ENCODE measurements at places on chromosomes 1 and 21. TPM values are rescaled to one million over a fixed set of nuclear protein-coding genes. Genes with fewer than 3 reads are reported as not detected.

DNA sequence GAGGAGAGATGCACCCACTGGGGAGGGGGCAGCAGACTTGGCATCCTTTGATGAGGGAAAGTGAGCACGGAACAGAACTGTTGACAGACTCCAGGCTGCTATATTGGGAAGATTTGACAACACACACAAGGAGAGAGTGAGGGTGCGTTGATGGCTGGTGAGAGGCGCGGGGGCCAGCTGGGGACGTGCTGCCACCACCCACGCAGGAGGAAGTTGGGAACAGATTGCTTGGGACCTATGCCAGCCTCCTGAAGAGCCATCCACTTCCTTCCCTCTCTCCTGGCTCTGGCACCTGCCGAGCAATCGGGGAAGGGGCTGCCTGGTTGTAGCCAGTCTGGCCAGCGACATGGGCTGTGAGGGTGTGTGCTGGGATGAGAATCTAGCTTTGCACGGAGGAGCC, 223.7 kb upstream of the CSF3R start:
- no peak overlapping the region for H3K27ac ChIP-seq
- no peaks in the 10 kb centered on the region for H3K4me1 ChIP-seq
- H3K27me3 ChIP-seq: peaks cover 37% of the 10 kb centered on the region
- no peak overlapping the region for H3K4me3 ChIP-seq

DNA sequence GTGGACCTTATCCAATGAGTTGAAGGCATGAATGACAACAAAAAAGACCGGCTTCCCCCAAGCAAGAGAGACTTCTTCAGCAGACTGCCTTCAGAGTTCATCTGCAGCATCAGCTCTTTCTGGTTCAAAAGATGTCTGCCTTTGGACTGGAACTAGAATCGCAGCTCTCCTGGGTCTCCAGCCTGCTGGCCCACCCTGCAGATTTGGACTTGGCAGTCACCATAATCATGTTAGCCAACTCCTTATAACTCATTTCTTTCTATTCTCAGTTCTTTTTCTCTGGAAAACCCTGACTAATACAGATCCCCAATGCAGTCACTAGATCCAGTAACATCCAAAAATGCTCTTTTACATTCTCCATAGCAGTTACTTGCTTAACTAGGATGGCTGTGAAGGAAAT, 89.2 kb upstream of the MARK1 start:
- no peaks in the 10 kb centered on the region for H3K36me3 ChIP-seq
- DNase-seq: no peak

DNA sequence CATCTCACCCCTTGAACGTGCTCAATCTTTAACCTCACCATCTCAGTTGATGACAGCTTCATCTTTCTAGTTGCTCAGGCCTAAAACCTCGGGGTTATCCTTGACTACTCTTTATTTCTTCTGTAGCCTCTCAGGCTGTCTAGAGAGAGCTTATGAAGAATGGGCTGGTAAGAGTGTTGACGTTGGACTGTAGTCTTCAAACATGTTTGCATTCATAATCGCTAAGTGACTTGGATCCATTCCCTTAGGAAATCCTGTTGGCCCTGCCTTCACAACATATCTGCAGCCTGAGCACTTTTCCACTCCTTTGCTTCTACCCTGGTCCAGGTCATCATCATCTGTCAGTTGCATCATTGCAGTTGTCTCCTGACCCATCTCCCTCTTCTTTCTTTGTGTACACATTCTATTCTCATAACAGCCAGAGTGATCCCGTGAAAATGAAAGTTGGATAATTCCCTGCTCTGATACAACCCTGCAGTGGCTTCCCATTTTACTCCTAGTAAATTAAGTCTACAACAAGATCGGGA, 10.5 kb downstream of the UCK2 start:
- no peak overlapping the region for H3K4me3 ChIP-seq
- H3K27ac ChIP-seq: no peak overlapping the region
- peaks cover 48% of the 10 kb centered on the region for H3K4me1 ChIP-seq
- peaks cover 8% of the 10 kb centered on the region for H3K36me3 ChIP-seq
- DNase-seq: no peak

DNA sequence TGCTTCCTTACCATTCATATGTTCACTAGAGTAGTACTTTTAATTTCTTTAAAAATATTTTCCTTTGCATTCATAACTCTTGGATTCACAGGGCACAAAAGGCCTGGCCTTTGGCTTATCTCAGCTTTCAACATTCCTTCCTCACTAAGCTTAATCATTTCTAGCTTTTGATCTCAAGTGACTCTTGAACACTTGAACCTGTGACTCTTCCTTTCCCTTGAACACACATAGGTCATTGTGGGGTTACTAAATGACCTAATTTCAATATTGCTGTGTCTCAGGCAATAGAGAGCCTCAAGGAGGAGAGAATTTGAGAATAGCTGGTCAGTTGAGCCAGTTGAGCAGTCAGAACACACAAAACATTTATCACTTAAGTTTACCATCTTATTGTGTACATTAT, 49.9 kb downstream of the COL11A1 start:
- DNase-seq: no peak
- peaks cover 22% of the 10 kb centered on the region for H3K27me3 ChIP-seq
- H3K36me3 ChIP-seq: no peaks in the 10 kb centered on the region
- H3K4me3 ChIP-seq: no peak overlapping the region

FAM151A gene
- total RNA-seq: not detected

DNA sequence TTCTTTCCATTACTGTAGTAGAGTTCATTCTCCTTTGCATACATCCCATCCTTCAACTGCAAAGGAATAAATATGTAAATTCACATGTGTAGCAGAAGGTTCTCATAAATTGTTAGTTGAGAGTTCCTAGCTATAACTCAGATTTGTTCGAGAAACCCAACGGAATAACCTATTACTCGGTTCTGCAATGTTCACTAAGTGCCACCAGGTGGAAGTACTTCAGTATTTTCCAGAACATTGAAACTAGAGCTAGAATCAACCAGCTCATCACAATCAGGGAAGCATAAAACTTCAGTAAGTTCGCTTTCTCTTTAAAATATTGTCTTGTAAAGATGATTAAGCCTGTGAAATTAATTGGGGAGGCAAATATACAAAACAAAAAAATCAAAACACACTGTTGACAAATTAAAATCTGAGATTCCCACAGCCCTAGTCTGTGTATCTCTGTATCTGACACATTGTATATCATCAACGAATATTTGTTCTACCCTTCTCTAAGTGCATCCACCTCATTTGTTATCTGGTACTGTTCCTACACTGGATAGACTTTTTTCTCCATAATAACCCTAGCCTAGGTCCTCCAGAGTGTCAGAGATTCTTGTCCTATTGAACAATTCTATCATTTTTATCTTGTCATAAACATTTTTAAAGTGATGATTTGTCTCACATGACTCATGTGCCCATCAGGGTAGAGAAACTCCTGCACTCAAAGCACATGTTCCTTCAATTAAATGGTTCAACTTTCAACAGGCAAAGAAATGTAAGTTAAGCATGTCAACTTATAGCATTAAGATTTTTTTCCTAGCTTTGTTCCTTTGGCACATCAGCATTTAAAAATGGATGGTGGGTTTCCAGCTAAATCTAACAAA, 31.9 kb downstream of the MROH9 start:
- peaks cover 10% of the 10 kb centered on the region for H3K4me1 ChIP-seq
- DNase-seq: peak; percentile 73

- H3K27me3 ChIP-seq: no peaks in the 10 kb centered on the region
- H3K4me3 ChIP-seq: no peak overlapping the region
- peaks cover 71% of the 10 kb centered on the region for H3K36me3 ChIP-seq
- H3K4me1 ChIP-seq: no peaks in the 10 kb centered on the region
- no peak overlapping the region for H3K27ac ChIP-seq
Measured at GRCh38 chr1:31266547-31266946, 26.9 kb upstream of the NKAIN1 start.

GRCh38 chr1:19029191-19030085, 73.0 kb upstream of the IFFO2 start:
- no peaks in the 10 kb centered on the region for H3K36me3 ChIP-seq
- no peak overlapping the region for H3K4me3 ChIP-seq
- peaks cover 17% of the 10 kb centered on the region for H3K4me1 ChIP-seq
- H3K27ac ChIP-seq: no peak overlapping the region

GRCh38 chr1:186983327-186983726, 154.6 kb downstream of the PLA2G4A start:
- no peak overlapping the region for H3K27ac ChIP-seq
- peaks cover 10% of the 10 kb centered on the region for H3K36me3 ChIP-seq
- H3K27me3 ChIP-seq: no peaks in the 10 kb centered on the region
- H3K4me1 ChIP-seq: no peaks in the 10 kb centered on the region
- DNase-seq: peak; percentile 56
- H3K4me3 ChIP-seq: no peak overlapping the region

DNA sequence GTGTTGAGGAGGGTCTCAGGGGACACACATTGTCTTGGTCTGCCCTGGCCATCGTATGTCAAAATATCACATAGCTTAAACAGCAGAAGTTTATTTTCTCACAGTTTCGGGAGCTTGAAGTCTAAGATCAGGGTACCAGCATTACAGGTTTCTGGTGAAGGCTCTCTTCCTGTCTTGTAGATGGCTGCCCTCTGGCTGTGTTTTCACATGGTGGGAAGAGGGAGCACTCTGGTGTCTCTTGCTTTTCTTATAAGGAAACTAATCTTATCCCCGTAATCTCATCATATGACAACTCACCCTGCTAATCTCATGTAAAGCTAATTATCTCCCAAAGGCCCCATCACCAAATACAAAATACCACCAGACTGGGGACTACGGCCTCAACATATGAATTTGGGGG, 246.9 kb upstream of the ST6GALNAC5 start:
- H3K36me3 ChIP-seq: no peaks in the 10 kb centered on the region

DNA sequence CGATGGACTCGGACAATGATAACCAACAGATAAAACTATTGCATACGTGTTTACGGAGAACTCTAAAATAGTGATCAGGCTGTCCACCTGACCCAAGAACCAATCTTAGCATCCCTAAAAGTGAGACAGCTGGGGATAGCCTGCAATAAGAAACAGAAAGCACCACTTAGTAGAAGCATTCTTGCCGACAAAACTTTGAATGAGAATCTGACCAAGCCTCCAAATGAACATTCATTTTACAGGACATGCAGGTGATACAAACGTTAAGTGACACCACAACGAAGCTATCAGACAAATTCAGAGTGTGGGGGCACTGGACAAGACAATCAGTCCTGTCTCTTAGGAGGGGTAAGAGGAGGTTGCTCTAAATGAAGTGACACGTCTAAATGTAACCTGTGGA, 1.2 kb downstream of the PSMG1 start:
- peaks cover 31% of the 10 kb centered on the region for H3K4me1 ChIP-seq
- H3K27ac ChIP-seq: peak overlapping the region; percentile 95
- no peaks in the 10 kb centered on the region for H3K27me3 ChIP-seq
- H3K36me3 ChIP-seq: peaks cover 48% of the 10 kb centered on the region
- peak overlapping the region; percentile 99 for H3K4me3 ChIP-seq

DNA sequence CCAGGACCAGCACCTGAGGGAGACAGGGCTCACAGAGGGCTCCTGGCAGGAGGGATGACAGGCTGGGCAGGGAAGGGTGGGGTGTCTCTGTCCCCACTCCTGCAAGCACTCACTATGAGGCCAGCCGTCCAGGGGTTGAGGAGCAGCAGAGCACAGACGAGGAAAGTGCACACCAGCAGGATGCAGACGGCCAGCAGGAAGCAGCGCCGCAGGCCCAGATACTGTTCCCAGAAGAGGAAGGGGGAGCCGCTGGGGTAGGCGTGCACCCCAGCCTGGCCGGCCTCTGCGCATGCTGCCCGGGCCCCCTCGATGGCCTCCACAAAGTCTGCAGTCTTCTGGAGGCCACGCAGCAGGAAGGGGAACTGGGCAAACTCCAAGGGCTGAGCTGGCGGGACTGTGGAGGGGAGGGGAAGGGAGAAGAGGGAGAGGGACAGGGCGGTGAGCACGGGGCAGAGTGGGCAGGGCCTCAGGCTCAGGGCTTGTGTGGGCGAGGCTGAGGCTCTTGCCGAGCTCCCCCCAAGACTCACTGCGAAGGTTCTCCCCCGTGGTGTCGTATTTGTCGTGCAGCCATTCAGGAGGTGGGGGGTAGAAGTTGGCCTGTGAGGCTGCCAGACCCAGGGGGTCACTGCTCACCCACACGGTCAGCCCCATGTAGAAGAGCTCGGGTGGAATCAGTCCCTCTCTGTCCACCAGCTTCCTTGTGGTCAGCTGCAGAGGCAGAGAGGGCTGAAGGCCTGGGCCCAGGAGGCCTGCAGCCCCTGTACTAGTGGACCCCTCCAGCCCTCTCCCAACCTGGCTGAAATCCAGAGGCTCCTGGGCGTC, 16.5 kb downstream of the PTCH2 start:
- peaks cover 13% of the 10 kb centered on the region for H3K36me3 ChIP-seq
- DNase-seq: no peak
- H3K4me3 ChIP-seq: no peak overlapping the region
- no peak overlapping the region for H3K27ac ChIP-seq
- H3K4me1 ChIP-seq: no peaks in the 10 kb centered on the region

DNA sequence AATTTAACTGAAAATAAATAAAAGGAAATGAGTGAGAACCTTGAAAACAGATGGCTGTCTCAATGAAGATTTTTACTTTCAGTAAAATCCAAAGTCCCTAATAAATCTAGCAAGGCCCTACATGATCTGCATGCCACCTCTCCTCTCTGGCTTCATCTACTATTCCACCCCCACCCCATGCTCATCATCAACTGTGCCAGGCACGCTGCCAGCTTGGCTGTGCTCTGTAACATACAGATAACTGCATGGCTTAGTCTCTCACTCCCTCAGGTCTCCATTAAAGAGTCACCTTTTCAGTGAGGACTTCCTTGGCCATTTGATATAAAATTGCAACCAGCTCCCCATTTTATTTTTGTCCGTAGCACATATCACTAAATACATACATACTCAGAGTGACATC, 26.7 kb downstream of the RGSL1 start:
- H3K27me3 ChIP-seq: peaks cover 11% of the 10 kb centered on the region
- H3K36me3 ChIP-seq: no peaks in the 10 kb centered on the region
- H3K27ac ChIP-seq: no peak overlapping the region
- no peak for DNase-seq
- no peaks in the 10 kb centered on the region for H3K4me1 ChIP-seq
- no peak overlapping the region for H3K4me3 ChIP-seq

OVAAL gene
- not detected for total RNA-seq

DENND2D gene
- total RNA-seq: 6.0 TPM

GRCh38 chr1:228354390-228355320, 52.0 kb downstream of the TRIM11 start:
- DNase-seq: no peak
- no peaks in the 10 kb centered on the region for H3K4me1 ChIP-seq
- no peak overlapping the region for H3K27ac ChIP-seq
- H3K27me3 ChIP-seq: peaks cover 14% of the 10 kb centered on the region

PADI4 gene
- not detected for total RNA-seq

DNA sequence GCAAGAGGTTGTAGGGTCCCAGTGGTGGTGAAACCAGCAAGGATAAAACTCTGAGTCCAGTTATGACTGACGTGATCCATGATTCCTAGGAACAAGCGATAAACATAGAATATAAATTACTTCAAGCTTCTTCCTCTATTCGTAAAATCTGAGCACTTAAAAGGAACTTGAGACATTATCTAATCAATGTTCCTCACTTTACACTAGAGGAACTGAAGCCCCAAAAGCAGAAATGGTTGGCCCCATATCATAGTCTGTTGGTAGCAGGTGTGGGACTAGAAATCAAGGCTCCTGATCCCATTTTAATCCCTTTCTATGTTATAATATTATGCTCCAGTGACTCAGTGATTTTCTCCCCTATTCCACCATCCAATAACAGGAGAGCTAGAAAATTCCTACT, 21.9 kb upstream of the MNDA start:
- no peaks in the 10 kb centered on the region for H3K4me1 ChIP-seq
- no peak overlapping the region for H3K27ac ChIP-seq
- H3K36me3 ChIP-seq: no peaks in the 10 kb centered on the region
- no peak for DNase-seq

GRCh38 chr1:192615055-192615454, 20.9 kb upstream of the RGS13 start:
- no peaks in the 10 kb centered on the region for H3K4me1 ChIP-seq
- H3K36me3 ChIP-seq: no peaks in the 10 kb centered on the region
- DNase-seq: no peak
- H3K27me3 ChIP-seq: no peaks in the 10 kb centered on the region
- H3K4me3 ChIP-seq: no peak overlapping the region

GRCh38 chr1:94032637-94033036, 88.3 kb downstream of the ABCA4 start:
- H3K4me1 ChIP-seq: peaks cover 12% of the 10 kb centered on the region
- no peaks in the 10 kb centered on the region for H3K27me3 ChIP-seq
- H3K27ac ChIP-seq: no peak overlapping the region
